ENCODE measurements at places on chromosomes 3 and 15. TPM values are rescaled to one million over a fixed set of nuclear protein-coding genes. Genes with fewer than 3 reads are reported as not detected.

GRCh38 chr3:85342915-85343314, 384.1 kb downstream of the CADM2 start:
- DNase-seq: no peak

DNA sequence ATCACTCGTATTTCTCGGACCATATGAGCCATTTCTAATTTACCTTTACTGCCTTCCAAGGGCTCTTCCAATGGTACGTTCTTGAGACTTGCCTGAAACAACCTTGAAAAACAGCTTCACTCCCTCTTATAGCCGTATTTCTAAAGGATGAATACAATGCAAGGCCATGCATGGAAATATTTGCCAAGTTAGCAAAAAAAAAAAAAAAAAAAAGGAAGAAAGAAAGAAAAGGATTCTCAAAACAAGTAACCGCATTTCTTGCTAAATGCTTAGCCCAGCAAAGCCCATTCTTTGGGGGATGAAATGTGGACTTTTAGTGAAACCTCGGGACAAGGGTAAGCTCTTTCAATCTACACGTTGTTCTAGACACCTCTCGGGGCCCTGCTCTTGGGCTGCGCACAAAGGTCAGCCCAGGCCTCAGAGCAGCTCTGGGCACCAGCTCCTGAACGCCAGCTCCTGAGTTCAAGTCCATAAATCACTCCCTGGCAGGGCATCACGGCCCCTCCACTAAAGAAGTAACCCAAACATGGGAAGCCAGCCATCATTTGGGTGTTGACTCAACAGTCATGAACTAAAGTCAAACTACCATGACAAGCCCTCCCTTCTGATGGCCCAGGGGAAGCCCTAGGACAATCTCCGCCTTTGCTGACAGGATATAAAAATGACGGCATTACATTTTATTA, 132.7 kb downstream of the ADAMTS17 start:
- DNase-seq: no peak

Gene STRIT1
- polyA plus RNA-seq: 1.7 TPM

GRCh38 chr3:179961071-179961702, 75.5 kb downstream of the PEX5L start:
- DNase-seq: no peak

GRCh38 chr3:172601066-172601832, 78.0 kb upstream of the TNFSF10 start:
- DNase-seq: no peak

- DNase-seq: peak; percentile 34
Measured at GRCh38 chr3:9600597-9600996, 47.0 kb upstream of the LHFPL4 start.

Gene GPR171
- polyA plus RNA-seq: 0.15 TPM

DNA sequence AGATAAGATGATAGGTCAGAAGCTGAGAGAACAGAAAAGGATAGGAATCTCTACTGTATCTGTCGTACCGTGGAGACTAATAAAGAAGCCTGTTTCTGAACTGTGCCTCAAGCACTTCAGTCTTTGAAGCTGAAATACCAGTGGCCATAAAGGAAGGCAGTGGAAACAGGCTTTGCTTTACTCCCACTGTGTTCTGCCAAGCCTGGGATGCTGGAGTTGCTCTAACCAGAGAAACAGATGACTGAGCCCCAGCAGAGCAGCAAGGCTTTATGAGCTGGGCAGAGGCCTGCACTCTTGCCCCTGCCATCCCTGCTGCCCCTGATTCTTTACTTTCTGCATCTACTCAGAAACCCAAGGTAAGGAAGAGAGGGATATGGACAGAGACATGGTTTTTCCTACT, 89.4 kb downstream of the PDE8A start:
- peak; percentile 41 for DNase-seq

GRCh38 chr15:81478354-81478753, 104.3 kb upstream of the TMC3 start:
- no peak for DNase-seq

- DNase-seq: no peak
Measured at GRCh38 chr3:39137991-39138803, 15.2 kb downstream of the CSRNP1 start.

DNA sequence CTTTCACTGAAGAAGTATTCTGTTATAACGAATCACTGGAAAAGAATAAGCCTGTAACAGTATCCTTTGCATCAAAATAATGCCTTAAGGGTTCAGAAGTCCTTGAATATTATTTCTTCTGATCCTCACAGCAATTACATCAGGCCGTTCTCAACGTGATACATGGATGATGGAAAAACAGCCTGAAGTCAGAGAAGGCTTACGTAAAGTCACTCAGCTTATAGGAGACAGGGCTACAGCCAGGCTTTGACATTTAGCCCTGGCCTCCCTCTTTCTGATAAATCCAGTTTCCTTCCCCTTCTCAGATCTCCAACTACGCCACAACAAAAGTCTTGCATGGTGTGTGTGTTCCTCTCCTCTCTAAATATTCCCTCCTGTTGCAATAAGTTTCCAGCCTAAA, 131.9 kb downstream of the ANO10 start:
- DNase-seq: no peak

- DNase-seq: no peak
Measured at GRCh38 chr3:196192524-196193051, 18.6 kb downstream of the ZDHHC19 start.

DNA sequence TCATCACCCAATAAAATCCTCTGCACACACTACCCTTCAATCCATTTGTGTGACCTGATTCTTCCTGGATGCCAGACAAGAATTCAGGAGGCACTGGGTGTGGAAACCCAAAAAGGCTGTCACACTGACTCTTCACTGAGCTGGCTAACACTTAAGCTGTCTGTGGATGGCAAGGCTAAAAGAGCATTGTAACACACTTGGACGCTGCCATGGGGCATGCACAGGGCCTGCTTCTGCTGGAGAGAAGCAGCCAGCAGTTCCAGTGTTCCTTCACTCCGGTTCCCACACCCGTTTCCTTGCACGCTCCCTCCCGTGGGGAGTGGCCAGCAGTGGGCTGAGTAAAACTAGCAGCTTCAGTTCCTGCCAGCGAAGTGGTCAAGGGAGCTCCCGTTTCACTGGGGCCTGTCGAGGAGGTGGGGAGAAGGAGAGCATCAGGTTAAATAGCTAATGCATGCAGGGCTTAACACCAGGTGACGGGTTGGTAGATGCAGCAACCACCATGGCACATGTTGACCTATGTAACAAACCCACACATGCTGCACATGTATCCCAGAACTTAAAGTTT, 737.1 kb downstream of the FHIT start:
- no peak for DNase-seq

GRCh38 chr3:35653347-35653746, 14.0 kb downstream of the ARPP21 start:
- DNase-seq: no peak

Gene CHRNA3
- 1.2 TPM for polyA plus RNA-seq

Gene IFT57
- 90.6 TPM for polyA plus RNA-seq

- DNase-seq: peak; percentile 27
Measured at GRCh38 chr3:81998139-81998755, 236.8 kb upstream of the GBE1 start.
